ENCODE measurements at places on chromosomes 5 and 9. TPM values are rescaled to one million over a fixed set of nuclear protein-coding genes. Genes with fewer than 3 reads are reported as not detected.

Gene SPRY4
- 2.0 TPM for total RNA-seq

Gene SUSD3
- 0.54 TPM for total RNA-seq

Gene NR5A1
- total RNA-seq, result not detected

Gene CYSRT1
- total RNA-seq, result 1.1 TPM

Gene TYRP1
- total RNA-seq, result 0.33 TPM

Gene VLDLR
- total RNA-seq, result 69.5 TPM

Gene SELENOP
- total RNA-seq, result 1.2 TPM

Gene OR13C4
- total RNA-seq, result not detected

All from placental epithelial cell (primary cell).